NCI-H226 (cell line): ENCODE measurements at places on chromosomes 2 and 18.

DNA sequence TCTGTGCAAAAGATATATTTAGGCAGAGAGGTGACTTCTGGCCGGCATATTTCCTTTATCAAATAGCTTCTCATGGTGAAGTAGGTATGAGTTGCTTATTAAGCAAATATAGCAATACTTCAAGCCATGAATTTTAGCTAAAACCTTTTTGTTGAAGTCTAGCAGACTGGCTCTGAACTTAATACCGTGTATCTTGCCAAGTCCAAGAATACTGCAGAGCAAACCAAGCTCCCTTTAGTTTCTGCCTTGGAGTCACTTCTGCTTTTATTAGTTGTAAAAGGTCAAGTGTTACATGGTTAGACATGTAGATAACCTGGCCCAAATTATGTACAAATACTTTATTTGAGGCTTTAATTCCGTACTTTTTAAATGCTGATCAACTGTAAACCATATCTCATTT is 627.6 kb upstream of the PKDCC start:
- DNase-seq = no peak

- no peak for DNase-seq
These were observed 379.3 kb downstream of the BCL11A start for GRCh38 chr2:60174146-60174545.

- DNase-seq = no peak
These were observed 326.7 kb downstream of the DPP10 start for GRCh38 chr2:114769110-114769509.

DNA sequence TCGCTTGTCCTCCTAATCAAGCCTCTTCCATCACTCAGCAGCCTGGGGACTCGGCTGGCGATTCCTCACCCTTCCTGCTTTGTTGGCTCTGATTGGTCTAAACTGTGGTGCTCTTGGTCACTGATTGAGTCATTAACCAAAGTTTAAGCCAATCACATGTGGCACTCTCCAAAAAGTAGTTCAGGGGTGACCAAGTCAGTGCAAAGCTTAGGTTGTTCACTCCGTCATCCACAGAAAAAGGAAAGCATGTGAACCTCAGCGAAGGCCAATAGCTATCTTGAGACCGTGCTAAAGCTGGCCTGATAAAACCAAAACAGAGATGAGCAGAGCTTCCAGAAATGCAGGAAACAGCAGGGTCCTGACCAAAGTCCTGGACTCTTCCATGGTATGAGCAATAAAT is 4.9 kb downstream of the ALPK2 start:
- DNase-seq = no peak

- DNase-seq = no peak
These were observed 47.5 kb downstream of the PTGR3 start for GRCh38 chr18:75161256-75162028.

- DNase-seq = no peak
These were observed 14.8 kb downstream of the EML6 start for GRCh38 chr2:54738281-54738680.

DNA sequence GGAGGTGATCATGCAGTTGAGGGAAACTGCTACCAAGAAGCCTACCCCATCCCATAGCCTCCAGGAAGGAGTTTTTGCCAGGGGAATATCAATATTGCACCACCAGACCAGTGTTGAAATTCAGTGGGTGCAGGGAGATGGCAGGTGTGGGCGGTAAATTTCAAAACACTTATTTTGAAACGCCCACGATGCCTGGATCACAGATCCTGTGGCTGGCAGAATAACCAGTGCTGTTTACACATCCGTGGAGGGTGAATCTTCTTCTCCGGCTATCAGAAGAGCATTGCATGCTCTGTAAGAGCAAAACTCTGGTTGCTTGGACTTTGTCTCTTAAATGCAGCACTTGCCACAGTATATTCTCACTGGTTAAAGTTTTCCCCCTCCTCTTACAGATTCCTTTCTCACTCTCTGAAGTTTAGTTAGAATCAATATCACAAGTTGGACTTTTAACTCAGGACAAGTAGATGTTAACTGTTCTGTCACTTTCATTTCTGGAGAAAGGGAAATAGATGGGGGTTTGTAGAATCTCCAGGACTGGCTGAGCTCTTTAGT is 70.5 kb upstream of the ZCCHC2 start:
- DNase-seq = peak; percentile 46

- DNase-seq = no peak
These were observed 416.1 kb downstream of the ARHGAP15 start for GRCh38 chr2:143545059-143545948.

DNA sequence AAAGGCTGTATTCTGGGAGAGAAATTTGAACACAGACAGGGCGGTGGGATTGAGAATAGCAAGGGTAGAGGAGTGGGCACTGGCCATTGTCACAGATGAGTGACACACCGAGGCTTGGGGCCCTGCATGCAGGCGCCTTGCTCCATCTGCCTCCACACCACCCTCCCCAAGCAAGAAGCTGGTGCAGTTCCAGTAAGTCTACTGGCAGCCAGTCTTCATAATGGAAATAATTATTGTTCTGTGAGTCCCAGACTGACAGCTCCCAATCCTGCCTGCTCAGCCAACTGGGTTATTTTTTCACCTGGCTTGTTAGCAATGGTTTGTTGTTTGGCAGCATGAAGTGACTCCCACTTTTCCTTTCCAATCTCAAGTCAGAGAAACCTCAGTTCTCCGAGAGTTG is 13.0 kb downstream of the TTC32 start:
- no peak for DNase-seq

DNA sequence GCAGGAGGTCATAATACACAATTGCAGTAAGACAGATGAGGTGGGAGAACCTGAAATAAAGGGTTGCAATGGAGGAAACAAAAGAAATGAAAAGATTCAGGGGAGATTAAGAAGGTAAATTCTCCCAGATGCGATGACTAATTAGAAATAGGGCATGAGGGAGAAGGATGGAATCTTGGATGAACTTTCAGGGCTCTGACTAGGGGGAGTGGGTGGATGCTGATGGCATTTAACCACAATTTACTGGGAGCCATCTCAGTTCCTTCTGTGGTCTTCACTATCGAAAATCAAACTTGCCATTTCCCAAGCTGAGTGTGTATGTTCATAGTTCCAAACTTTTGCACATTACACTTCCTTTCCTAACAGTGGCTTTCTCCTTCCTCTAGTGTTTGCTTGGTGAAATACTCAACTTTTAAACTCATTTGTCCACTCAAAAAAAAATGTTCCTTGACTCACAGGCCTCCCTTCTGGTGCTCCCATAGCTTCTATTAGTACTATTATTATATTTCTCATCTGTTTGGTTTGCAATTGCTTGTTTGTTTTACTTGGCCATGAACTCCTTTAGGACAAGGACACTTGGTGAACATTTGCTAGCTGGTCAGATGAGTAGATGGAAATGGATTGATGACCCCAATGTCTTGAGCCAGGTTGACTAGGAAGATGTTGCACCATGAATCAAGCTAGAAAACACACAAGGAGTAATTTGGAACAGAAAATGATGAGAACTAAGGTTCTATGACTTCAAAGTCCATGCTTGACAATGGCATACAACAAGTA is 178.5 kb downstream of the DIS3L2 start:
- DNase-seq = no peak

- DNase-seq = no peak
These were observed 93.1 kb downstream of the SLC8A1 start for GRCh38 chr2:40358783-40359182.

DNA sequence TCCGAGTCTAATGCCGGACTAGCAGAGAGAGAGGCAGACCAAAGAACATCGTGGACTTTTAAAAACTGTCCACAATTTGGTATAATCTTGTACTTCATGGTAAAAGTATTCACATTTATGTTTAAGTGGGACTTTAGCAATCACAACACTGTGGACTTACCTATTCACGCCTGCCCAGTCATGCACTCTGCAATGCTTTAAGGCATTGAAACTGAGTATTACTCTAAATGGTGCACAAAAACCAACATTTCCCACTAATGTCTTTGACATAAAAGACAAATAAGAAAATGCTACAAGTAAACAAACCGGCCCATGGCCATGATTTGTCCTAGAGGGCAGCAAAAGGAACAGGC is 91.3 kb downstream of the ACVR1 start:
- DNase-seq = no peak

DNA sequence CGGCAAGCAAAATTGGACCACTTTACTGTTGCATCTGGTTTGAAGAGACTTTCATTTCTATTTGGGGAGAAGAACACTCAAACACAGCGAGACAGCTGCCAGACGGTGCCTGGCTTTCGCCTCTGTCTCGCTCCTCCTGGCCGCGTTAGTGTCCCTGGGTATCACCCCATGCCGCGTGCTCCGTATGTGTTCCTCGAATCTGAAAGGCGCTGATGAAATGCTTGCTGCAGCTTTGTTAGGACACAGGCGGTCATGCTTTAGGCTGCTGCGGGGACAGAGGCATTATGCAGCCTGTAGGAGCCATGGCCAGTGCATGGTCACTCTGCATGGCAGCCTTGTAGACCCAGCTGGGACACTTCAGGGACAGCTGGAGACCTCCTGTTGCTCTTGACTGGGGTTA is 53.9 kb downstream of the LDLRAD4 start:
- DNase-seq = no peak

- DNase-seq = no peak
These were observed 65.5 kb upstream of the ATG16L1 start for GRCh38 chr2:233185963-233186362.

- no peak for DNase-seq
These were observed 401.0 kb downstream of the IRS1 start for GRCh38 chr2:226398580-226398979.

- DNase-seq = no peak
These were observed 96.1 kb downstream of the NRP2 start for GRCh38 chr2:205778356-205778755.

- no peak for DNase-seq
These were observed 137.7 kb downstream of the THNSL2 start for GRCh38 chr2:88307817-88308216.
